ENCODE measurements at places on chromosomes 3 and 15. TPM values are rescaled to one million over a fixed set of nuclear protein-coding genes. Genes with fewer than 3 reads are reported as not detected.
A peak's percentile ranks its signal among the peaks of the same experiment; 100 is the strongest.

- no peak for DNase-seq
Measured at GRCh38 chr3:158640646-158641045, 3.7 kb upstream of the GFM1 start.

DNA sequence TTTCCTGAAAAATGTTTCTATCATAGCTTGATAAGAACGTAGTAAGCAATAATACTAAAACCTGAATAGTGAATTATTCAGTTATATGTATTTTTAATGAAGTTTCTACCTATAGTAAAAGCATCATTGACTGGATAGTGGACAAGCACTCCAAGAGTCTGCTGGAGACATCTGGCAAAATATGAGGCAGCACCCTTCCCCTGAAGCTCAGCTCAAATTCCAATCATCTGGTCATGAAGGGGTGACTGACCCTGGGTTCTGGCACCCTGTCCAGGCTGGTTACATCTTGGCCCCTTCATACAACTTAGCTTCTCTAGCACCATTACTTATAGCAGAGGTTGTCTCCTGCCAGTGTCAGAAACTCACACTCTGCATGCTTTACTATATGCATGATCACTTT is 455.4 kb downstream of the RAP2B start:
- DNase-seq, result no peak

DNA sequence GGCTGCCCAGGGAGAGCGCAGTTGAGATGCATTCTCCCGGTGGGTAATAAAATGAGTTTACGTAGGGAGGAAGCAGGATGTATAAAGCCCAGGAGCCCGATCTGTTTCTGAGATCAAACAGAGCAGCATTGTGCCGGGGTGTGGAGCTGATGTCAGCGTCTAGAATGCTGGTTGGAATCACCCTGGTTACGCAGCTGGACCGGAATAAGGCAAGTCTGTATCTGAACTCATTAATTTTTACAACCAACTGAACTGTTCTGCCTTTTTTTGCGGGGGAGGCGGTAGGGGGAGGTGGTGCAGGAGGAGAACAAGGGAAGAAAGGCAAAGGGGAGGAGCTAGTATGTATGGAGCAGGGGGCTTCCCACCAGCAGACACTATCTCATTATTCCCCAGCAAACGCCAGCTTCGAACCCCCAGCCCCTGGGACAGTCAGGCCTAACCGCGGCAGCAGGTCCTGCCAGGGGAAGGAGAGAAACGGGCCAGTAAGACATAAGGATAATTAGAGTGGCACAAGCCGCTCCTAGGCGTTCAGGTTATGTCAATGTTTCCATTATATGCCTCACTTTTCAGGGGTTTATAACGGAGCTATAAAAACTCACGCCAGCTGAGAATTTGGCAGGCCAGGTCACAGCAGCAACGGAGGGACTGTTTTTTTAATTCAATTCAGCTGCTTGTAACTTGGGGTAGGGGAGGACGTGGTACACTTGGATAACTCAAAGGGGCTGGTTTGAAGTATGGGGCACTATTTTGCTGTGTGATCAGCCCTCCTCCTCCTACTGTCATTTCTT is 175.3 kb upstream of the HES1 start:
- peak; percentile 74 for DNase-seq

Gene TRMT10C
- 41.3 TPM for polyA plus RNA-seq

- DNase-seq, result no peak
Measured at GRCh38 chr3:19947549-19948225, 790 bp downstream of the RAB5A start.

Measured in right renal pelvis (tissue), 4 donors.